NCI-H1436 treated with DMSO at 0.1 percent for 48 hours (cell line): ENCODE measurements at places on chromosomes 12 and 14.

GRCh38 chr14:74605531-74606223 is 6.4 kb downstream of the LTBP2 start:
- DNase-seq = no peak

- no peak for DNase-seq
Measured at GRCh38 chr14:78848234-78848820, 678.2 kb downstream of the NRXN3 start.

GRCh38 chr14:32110548-32110896 is 33.4 kb downstream of the ARHGAP5 start:
- DNase-seq = no peak

DNA sequence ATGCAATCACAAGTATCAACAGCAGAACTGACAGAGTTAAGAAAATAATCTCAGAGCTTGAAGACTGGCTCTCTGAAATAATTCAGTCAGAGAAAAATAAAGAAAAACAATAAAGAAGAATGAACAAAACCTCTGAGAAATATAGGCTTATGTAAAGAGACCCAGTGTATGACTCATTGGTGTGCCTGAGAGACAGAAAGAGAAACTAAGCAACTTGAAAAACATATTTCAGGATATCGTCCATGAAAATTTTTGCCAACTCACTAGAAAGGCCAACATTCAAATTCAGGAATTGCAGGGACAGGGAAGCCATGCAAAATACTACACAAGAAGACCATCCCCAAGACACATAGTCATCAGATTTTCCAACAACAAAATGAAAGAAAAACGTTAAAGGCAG is 56.2 kb downstream of the APOBEC1 start:
- no peak for DNase-seq

DNA sequence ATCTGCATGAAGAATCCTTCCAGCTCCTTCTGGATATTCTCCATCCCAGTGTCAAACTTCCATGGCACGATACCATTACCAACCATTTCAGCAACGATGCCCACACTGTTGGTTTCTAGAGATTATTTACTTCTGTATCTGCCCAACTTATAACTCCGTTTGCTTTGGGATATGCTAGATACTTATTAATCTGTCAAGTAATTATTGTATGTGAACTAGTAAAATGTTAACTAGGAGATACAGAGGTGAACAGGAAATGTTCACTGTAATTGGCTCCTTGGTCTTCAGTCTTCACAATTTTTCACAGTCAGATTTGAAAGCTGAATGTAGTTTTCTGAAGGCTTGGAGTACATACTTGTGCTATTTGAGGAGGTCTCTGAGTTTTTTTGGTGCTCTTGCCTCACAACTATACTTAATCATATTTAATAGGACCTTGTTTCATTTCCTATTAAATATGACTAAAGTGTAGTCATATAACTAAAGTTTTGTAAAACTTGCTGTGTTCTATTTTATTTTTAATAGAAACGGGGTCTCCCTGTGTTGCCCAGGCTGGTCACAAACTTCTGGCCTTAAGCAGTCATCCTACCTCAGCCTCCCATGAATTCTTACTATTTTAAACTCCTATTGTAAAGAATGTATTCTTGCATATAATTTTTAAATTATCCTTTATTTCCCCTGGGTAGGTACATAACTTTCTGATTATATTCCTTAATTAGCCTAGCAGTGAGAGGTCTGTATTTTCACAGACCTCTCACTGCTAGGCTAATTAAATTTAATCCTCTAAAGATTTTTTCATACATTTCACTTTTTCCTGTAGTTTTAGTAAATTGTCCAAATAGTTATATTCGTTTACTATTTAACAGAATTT is 79.7 kb downstream of the FGD4 start:
- no peak for DNase-seq

- DNase-seq = no peak
Measured at GRCh38 chr12:66503746-66504145, 175.1 kb downstream of the GRIP1 start.
